ENCODE measurements at places on chromosomes 12 and 14.

GRCh38 chr14:21498540-21499526, 12.3 kb downstream of the METTL3 start:
- peak; percentile 49 for DNase-seq

DNA sequence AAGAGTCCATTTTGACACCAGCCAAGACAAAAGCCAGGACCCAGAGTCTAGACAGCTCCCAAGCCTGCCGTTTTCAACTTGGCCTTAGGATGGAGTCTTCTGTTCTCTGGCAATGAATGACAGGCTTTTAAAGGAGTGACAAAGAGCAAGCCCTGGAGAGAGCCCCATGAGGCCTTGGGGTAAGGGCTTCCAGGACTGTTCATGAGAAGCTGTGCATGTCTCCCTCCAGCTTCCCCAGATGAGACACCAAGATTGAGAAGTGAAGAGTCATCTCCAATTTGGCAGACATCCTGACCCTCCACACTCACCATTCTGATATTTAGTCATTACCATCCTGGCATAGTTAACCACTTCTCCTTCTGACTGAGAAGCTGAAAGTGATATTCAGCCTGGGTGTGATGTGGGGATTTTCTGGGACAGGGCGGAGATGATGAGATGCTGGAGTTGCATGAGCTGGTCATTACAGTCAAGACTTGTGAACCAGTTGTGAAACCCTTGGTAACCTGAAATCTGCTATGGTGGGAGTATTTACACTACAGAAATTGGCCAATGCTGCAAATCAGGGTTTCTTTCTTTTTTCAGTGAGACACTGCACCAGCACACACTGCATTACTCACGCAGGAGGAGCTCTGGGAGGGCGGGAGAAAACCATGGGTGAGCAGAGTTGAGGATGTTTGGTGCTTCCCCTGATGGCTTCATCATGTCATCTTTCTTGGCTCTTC, 77.8 kb downstream of the VCPKMT start:
- peak; percentile 99 for DNase-seq

DNA sequence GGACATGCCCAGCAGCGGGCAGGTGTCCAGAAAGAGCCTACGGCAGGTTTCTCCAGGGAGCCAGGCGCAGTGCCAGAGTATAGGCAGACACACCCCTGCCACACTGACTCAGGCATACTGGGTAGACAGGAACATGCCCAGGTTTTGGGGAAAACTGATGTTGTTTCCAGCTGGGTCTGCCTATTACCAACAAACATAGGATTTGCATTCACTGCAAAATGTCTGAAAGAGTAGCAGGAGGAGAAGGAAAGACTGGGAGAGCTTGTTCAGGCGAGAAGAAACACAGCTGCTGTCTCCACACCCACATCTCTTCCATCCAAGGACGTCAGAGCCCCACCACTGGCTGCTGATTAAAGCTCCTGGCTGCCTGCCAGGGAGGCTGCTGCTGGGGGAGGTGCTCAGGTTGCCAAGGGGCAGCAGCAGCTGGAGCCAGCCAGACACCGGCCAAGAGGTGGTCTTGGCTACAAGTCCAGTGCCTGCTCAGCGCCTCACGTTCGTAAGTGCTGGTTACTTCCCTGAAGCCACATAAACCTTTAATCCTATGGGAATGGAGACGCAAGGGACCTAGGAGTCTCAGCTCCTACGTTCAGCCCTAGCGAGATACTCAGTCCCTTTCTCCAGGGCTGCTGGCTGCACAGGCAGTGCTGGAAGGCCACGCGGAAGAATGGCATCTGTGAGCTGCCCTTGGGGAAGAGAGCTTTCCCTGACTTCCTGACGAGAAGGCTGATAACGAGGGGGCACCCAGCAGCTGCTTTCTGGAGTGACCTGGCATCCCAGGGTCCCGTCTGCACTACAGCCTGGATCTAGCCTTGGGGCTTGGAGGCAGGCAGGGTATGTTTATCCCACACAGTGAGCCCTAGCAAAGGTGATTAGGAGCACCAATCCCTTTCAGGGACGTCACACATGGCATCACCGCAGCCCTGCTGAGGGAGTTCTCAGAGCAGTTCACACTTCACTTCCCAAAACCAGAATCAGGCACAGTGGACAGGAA, 58.1 kb downstream of the PLEKHG3 start:
- peak; percentile 77 for DNase-seq

DNA sequence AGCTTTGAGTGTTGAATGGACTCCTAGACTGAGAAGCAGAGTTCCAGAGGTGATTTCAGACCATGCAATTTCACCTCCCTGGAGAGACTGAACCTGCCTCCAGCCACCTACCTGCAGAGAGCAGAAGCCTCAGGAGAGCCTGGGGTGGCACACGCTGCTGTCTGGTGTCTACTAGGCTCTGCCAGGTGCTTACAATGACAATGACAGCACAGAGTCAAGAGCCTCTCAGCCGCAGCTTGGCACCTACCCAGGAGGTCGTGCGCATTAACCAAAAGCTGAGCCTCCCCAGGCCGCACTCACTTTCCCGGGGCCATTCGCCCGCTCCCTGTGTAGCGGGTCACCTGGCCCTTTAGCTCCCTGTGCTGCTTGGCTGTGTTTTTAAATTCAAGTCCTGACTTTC, 63.2 kb downstream of the TESC start:
- no peak for DNase-seq

DNA sequence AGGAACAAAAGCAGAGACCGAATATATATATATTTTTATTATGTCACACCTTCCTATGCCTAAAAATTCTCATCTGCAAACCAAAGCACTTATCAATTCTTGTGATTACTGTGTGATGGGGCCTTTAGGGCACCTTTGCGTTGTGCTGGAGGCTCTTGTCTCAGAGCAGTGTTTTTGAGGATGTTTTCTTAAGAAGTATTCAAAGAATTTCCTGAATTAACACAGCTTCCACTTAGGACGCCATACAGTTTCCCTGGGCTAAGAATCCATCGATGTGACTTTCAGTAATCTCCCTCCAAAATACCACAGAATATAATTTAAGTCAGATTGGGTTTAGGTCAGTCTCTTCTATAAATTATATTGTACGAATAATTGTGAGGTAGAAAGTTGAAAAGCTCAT, 22.0 kb upstream of the HIF1A start:
- peak; percentile 26 for DNase-seq

DNA sequence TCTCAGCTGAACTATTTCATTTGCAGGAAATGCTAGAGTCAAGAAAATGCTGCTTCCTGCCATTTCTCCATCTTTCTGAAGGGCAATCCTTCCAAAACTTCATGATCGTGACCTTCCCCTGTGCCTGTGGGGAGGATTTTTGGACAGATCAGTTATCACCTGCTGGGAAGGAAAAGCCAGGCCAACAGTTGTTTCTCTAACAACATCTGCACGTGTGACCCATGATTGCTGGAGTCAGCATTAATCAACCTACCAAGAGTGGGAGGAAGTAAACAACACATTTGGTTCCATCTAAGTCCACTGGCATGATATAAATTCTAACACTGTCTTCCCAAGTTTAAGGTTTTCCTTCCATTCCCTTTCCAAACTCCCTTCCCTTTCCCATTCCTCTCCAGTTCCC, 172.7 kb downstream of the APAF1 start:
- DNase-seq, result no peak

DNA sequence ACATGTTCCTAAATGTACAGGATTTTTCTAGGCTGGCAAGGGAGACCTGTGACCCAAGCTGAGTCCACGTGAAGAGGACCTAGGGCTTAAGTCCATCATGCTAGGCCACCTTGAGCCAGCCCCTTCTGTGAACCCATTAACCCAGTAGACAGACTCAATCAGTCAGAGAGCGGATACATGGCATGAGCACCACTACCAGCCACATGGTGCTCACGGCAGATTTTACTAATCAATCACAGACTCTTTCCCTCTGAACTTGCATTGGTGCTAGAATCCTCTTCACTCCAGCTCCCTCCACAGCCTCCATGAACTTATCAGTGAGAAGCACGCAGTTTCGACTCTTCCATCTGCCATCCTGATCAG, 9.0 kb downstream of the PHETA1 start:
- DNase-seq, result no peak

DNA sequence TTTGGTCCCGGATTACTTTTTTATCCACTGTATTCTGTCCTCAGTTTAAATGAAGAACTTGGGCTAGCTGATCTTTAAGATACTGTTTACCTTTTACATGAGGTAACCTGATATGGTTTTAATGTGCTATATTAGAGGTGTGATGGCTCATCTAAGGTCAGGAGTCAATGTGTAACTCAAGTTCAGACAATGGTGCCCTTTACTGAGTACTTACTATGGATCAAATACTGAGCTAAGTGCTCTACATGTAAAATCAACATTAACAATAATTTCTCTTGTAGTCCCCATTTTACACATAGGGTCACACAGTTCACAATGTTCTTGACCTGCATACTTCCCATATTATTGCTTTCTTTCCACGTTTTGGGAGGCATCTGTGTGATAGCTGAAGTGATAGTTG, 79.2 kb downstream of the CEP83 start:
- DNase-seq, result no peak

DNA sequence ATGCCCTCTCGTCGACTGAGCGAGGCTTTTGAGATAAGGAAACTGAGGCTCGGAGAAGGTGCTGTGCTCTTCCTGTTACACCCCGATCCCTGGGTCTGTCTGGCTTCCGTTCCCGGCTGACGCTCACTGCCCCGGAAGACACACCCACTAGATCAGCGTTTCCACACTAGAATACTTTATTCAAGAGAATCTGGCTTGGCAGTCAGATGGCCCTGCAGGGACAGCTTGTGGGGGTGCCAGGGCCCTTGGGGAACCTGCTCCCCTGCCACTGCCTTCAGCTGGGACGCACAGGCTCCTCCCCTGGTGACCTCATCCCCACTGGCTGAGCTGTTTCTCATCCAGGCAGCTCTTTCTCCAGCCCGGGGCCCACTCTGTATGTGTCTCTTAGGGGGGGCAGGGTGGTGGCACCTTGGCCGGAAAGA, 13.7 kb downstream of the PGF start:
- DNase-seq, result peak; percentile 78

DNA sequence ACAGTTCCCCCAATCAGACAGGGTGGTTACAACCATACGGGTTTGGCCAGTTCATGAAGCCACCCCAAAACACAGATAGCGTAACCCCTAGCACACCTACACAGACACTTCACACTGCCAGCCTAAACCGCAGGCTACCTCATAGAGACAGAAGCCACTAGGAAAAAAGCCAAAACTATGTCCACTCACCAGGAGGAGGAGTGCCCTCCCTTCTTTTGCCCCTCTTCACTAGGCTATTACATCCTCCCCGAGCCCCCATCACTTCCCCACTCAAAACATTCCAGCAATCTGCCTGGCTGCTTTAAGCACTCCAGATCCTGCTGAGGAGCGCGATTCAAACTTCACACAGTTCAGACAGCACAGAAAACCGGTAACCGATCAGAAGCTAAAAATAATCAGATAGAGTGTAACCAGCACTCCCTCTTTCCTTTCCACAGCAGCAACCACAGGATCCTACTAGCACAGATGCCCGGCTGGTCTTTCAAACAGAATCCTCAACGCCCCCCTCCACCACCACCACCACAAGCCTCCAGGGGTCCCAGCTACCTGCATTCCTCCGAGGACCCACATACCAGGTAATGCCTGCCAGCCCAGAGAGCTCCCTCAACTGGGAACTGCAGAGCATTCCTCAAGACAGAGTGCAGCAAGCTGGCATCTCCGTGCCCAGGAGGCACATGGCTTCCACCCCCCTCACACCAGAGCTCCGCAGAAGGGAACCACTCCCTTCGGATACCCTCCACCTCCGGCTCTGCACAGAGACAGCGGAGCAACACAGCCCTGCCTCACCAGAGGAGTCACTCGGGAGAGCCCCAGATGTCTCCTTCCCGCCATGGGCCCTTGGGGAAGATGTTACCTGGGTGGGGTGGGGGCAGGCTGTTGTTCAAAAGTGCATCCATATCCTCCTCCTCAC, 1.5 kb downstream of the CHD4 start:
- DNase-seq, result peak; percentile 38

DNA sequence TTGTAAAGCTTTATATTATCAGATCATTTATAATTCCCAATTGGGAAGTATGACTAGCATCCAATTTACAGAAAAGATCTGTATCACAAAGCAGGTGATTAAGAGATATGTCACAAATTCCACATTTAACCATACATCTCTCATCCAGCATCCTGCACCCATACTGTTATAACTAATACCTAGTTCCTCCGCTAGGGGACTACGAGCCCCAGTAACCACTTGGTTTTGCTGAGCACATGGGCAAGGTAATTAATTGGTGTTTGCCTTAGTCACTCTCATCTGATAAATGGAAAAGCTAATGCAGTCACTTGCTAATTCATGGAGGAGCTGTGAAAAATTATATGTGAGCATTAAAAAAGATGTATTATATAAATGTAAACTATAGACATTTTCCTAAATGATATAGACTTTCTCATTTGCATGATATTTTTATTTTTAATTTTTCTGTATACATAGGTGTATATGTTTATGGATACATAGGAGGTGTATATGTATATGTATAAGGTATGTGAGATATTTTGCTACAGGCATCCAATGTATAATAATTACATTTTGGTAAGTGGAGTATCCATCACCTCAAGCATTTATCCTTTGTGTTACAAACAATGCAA, 1031.8 kb downstream of the GALC start:
- peak; percentile 3 for DNase-seq

- DNase-seq, result no peak
Observed at GRCh38 chr12:52059582-52060497, 8.6 kb downstream of the NR4A1 start.

- peak; percentile 3 for DNase-seq
Observed at GRCh38 chr12:131747276-131748177, 36.6 kb downstream of the SFSWAP start.

GRCh38 chr12:108772891-108773797, 41.8 kb upstream of the CORO1C start:
- no peak for DNase-seq

GRCh38 chr12:95767703-95768102, 22.9 kb downstream of the NTN4 start:
- DNase-seq, result peak; percentile 60

GRCh38 chr12:96948782-96949181, 41.7 kb downstream of the NEDD1 start:
- no peak for DNase-seq

DNA sequence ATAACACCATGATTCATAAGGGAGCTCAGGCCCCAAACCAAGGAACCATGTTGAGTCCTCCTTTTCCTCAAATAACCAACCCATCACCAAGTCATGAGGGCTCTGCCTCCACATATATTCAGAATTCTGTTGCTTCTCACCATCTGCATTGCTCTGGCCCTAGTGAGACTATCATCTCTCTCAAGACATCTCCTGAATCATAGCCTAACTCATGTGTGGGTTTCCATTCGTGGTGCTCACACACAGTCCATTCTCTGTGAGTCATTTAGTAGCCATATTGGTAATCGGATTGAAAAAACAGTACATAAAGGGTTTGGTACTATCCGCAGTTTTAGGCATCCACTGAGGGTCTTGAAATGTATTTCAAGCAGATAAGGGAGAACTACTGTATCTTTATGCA, 5.1 kb upstream of the SLC38A2 start:
- DNase-seq, result no peak

GRCh38 chr12:111428081-111428727, 22.5 kb downstream of the SH2B3 start:
- DNase-seq, result no peak
